Activated CD8-positive, alpha-beta memory T cell treated with anti-CD3 and anti-CD28 coated beads, Interleukin-2, amount 50 U/mL, for 48 hours (primary cell): ENCODE measurements at places on chromosomes 7 and 10.

DNA sequence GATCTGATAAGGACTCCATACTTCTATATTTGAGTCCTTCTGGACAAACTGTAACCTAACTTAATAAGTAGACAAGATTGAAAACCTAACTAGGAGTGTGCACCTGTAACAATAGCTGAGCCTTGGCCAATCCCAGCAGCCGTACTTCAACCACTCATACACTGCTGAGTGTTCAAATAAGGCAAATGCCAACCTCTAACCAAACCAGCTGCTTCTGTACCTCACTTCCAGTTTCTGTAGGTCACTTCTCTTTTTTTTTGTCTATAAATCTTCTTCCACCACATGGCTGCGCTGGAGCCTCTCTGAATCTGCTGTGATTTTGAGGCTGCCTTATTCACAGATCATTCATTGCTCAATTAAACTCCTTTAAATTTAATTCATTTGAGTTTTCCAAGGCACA lies 753.2 kb downstream of the DNAJB9 start:
- DNase-seq = no peak

GRCh38 chr7:99822731-99823718 lies 4.8 kb upstream of the CYP3A43 start:
- DNase-seq = no peak

DNA sequence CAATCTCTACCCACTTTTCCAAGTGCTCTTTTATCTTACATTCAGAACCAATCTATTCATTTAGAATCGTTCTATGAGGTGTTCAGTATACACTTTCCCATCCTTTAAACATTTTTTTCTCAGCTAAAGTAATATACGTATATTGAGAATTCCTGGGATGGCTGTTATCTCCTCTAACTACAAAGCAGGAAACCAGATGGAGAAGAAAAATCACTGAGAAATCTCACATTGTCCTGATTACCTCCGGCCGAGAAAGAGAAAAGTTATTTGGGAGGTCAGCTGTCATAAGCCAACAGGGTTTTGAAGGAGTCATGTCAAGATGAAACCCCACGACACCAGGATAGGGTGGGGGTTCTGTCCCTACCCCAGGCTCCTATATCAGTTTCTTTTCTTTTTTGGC lies 99.2 kb upstream of the KDM7A start:
- no peak for DNase-seq

- DNase-seq = no peak
These were observed 139.0 kb downstream of the HERPUD2 start for GRCh38 chr7:35555934-35556333.

DNA sequence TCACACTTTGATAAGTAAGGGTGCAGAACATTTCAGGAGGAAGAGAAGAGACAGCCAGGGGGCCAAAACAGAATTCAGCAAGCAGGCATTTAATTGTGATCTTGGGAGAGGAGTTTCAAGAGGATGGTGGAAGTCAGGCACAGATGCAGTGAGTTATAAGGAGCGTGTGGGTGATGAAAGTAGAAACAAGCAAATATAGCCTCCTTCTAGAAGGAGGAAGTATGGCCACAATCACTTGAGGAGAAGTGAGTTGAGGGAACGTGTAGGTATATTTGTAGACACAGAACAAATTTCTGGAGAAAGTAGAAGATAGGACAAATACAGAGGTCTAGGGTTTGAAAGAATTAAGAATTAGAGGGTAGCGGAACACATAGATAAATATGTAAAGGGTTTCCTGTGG lies 165.8 kb downstream of the CACNB2 start:
- no peak for DNase-seq

- DNase-seq = no peak
These were observed 38.0 kb upstream of the RTKN2 start for GRCh38 chr10:62306663-62307062.

- no peak for DNase-seq
These were observed 58.6 kb upstream of the LOXL4 start for GRCh38 chr10:98326621-98327027.

DNA sequence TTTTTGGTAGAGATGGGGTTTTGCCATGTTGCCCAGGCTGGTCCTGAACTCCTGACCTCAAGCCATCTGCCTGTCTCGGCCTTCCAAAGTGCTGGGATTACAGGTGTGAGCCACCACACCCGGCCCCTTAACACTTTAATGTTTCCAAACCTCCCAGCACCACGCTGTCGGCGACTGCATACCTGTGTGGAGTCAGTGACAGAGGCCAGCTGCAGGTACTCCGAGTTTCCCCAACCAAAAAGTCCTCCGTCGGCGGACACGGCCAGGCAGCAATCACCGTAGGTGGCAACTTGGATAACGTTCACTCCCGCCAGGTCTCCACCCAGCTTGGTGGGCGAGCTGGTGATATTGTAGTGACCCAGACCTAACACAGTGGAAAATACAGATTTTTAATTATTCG lies 15.2 kb downstream of the RCC1L start:
- no peak for DNase-seq

GRCh38 chr10:52071814-52072213 lies 242.3 kb upstream of the DKK1 start:
- no peak for DNase-seq

- no peak for DNase-seq
These were observed 15.2 kb downstream of the CALML5 start for GRCh38 chr10:5484205-5484604.

- peak; percentile 32 for DNase-seq
These were observed 46.7 kb upstream of the ANTXRL start for GRCh38 chr10:46239993-46240683.

GRCh38 chr7:47778153-47778661 lies 170.1 kb downstream of the PKD1L1 start:
- DNase-seq = no peak

DNA sequence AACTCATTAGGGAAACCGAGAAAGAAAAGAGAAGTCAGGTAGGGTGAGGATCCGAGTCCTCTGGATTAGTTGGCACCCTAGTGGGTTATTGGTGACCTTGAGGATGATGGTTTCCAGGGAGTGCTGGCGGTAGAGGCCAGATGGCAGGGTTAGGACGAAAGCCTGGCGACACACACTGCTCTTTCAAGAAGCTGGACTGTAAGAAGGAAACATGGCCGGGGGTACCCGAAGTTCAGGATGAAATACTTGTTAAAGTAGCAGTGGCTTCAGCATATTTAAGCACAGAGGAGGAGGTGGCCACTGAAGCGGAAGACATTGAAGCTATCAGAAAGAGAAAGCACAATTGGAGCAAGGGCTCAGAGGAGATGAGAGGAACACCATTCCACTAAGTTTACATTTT lies 224.6 kb downstream of the RELN start:
- no peak for DNase-seq

GRCh38 chr7:80699721-80700256 lies 61.3 kb downstream of the CD36 start:
- DNase-seq = no peak

DNA sequence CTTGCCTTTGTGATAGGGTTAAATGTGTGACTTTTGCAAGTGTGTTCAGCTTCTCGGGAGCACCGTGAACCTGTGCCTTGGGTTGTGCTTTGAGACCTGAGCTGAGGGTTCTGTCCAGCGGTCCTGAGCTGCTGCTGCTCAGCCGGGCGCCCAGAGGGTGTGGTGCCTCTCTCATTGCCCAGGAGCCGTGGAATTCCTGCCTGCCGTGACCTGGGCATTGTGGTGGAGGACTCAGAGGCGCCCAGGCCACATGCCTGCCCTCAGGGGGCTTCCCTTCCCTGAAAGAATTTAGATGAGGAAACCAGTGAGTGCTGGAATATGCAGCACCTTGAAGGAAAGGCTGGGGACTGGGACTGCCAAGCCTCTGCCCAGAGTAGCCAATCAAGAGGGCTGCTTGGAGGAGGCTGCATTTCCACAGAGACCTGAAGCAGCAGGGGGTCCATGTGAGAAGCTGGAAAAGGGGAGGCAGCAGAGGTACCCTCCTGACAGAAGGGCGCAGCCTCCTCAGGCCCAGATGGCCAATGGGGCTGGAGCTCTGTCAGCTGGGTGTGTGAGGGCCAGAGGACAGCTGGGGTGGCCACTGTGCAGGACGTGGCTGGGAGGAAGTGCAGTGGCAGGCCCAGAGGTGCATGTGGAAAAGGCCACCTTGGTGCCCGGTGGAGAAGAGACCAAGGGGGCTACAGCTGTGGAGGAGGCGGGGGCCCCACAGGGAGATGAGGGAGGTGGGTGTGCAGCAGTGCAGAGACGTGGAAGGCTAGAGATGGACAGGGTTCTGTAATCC lies 107.3 kb downstream of the NKX6-2 start:
- DNase-seq = no peak

DNA sequence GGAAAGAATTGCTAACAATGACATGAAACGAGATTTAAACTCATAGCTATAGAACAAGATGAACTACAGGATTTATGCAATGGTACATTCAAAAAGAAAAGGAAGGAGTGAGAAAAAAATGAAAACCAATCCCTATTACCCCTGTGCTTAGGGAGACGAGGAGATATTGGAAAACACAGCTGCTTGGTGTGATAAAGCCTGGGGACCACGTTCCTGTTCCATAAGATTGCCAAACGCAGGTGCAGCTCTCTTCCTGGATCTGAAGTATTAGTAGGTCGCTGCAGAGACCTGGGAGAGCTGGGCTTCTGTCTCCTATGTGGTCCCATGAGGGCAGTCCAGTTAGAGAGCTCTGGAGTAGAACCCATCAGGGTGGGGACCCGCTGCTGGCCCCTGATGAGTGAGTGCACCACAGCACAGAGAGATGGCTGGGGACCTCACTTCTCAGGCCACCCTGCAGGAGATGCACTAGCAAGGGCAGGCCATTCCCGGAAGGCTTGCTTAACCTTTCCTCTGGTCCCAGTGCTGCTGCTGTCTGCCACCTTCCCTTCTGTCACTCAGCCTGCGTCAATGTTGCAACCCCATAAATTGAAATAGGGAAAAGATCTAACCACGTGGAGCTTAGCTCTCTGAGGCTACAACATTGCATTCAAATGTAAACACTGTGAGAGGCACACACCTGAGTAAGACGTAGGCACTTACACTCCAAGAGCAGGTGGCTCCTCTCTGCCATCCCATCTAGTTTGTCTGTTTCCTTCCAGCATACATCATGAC lies 57.9 kb downstream of the MTPN start:
- no peak for DNase-seq

- no peak for DNase-seq
These were observed 689 bp upstream of the GTPBP4 start for GRCh38 chr10:987620-987869.

DNA sequence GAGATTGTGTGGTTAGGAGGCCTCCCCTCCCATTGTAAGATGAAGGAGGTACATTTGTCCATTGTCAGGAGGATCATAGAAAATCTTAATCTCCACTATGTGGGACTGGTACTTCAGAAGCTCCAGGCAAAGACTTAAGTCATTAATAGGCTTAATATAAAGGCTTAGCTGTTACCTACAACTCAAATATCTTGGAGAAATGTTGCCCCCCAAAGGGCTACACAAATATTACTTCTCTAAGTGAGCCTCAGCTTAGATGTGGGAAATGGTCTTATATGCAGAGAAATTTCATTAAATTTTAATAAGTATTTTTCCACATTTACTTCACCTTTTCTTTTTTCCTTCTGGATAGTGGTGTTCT lies 27.2 kb downstream of the TAS2R41 start:
- no peak for DNase-seq

DNA sequence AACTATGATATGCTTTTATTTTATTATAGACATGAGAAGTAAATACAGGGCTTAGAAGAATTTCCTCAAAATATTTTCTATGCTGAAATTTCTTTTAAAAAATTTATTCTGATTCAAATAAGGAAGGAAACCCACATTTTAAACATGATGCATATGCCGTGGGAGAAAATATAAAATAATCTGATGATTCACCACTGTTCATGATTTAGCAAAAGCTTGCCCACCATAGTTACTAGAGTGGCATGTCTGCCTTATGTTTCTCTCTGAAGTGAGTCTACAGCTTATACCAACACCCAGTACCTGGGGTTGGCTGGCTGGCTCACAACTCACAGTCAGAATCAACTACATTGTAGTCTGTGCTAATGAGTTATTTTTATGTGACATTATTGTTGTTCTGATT lies 102.0 kb downstream of the GNAI1 start:
- no peak for DNase-seq

DNA sequence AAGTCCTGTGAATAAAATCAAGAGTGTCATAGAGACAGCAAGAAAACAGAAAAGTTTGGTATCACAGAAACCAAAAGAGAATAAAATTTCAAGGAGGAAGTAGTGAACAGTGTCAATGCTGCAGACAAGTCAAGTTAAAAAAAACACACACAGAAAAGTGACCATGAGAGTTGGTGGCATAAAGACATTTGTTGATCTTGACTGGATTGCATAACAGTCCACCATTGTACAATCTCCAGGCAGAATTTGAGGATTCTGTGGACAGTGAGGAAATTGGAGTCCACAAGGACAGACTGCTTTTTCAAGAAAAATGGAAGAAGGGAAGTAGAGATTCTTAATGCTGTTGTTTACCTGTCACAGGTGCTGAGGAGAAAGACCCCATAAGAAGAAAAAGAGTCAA lies 412.5 kb downstream of the PLXDC2 start:
- DNase-seq = no peak
